ENCODE measurements at places on chromosomes 6 and 20.

DNA sequence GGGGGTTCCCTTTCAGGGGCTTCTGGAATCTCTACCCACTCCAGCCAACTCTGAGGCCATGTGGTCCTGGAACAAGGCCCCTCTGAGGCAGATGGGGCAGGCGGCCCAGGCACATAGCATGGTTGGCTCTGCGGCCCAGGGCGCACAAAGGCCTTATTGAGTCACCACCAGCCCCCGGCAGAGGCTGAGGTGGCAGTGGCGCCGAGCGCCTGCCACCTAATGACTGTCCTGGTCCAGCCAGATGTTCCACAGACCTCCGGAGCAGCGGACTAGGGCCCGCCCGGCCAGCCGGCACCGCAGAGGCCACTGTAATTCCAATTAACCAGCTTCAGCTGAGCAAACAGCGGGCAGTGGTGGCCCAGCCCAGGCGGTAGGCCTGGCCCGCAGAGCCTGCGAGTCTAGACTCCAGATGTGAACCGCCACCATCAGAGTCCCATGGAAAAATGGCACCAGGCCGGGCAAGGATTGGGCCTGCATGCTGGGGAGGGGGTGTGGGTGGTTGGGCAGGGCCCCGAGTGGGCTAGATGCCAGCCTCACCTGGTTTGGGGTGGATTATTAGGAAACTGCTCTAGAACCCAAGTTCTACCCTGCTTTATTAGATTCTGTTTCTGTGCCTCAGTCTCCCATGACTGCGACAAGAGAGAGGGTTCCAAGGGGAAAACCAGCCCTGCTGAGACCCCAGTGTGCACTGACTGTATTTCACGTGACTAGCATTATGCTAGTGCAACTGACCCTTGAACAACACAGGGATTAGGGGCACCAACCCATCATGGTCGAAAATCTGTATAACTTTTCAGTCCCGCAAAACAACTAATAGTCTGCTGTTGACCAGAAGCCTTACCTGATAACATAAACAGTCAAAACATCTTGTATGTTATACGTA is 34.1 kb upstream of the ID1 start:
- DNase-seq, result no peak

- no peak for DNase-seq
Observed at GRCh38 chr20:42255821-42256220, 637.6 kb upstream of the CHD6 start.

GRCh38 chr6:41748542-41748941 is 1.3 kb upstream of the PGC start:
- DNase-seq, result no peak

- DNase-seq, result no peak
Observed at GRCh38 chr6:19752746-19753145, 84.4 kb upstream of the ID4 start.

- no peak for DNase-seq
Observed at GRCh38 chr6:50873167-50873566, 54.5 kb downstream of the TFAP2B start.

- no peak for DNase-seq
Observed at GRCh38 chr6:31468311-31468710, 29.6 kb upstream of the MICB start.

- DNase-seq, result no peak
Observed at GRCh38 chr6:30761791-30762429, 17.6 kb upstream of the IER3 start.

- DNase-seq, result no peak
Observed at GRCh38 chr6:36038120-36038876, 10.7 kb downstream of the MAPK14 start.

DNA sequence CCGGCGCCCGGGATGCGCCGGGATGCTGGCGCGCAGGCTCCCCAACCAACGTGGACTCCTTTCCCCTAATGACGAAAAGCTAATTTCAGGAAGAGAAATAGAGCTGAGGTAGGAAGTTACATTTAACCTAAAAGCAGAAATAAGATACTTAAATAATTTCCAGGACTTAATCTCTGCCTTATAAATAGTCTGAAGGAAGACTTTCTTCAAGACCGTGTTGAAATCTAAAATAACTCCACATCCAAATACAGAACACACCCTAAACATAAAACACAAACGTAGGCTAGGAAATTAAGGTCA is 1.3 kb downstream of the ASF1A start:
- no peak for DNase-seq

DNA sequence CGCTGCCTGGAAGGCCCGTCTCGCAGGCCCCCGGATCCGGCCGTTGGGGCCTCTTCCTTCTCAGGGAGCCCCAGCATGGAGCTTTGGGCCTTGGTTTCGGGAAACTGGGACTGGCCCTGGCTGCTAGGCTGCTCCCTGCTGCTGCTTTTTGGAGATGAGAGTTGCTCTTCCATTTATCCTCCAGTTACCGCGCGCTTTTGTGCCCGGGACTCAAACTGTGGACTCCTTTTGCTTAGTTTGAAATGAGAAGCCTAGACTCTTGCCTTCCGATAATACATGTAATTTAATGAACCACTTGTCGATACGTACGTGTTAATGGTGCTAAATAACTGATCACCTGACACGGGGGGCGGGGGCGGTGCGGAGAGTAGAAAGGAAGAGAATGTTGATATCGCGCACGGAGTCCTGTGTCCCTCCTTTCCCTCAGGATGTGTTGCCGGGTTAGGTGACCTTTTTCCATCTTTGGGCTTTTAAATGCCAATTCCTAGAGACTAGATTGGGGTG is 968 bp downstream of the PHF3 start:
- DNase-seq, result peak; percentile 39

- peak; percentile 13 for DNase-seq
Observed at GRCh38 chr6:142950291-142950690, 5.3 kb upstream of the HIVEP2 start.

DNA sequence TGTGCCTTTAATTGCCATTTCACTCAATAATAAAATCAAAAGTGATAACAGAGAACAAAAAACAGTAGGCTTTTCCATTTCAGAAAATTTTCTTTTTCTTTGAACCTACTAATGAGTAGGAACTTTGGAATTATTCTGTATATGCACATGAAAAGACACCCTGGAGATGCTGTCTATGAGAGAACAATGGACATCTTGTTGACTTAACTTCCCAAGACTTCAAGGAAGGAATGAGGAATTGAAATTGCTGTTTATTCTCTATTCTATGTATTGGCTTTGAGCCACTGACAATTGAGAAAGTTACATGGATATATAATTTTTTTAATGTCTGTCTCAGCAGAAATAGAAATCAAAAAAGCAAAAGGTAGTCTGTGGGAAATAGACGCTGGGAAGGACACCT is 98.6 kb upstream of the PCSK2 start:
- DNase-seq, result no peak

DNA sequence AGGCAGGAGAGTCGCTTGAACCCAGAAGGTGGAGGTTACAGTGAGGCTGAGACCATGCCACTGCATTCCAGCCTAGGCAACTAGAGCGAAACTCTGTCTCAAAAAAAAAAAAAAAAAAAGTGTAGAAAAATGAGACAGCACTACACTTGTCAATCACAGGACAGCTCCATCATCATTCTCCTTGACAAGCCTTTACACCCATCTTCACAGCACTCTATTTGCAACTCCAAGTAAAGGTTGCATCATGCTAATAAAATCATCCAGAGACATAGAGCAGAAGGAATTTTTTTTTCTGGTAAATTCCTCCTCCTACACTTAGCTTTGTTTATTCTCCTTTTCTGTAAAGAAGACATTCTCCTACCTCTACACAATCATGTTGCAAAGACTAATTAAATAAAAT is 791.0 kb upstream of the HS3ST5 start:
- DNase-seq, result no peak

GRCh38 chr6:157761331-157761921 is 61.6 kb upstream of the SNX9 start:
- DNase-seq, result no peak

GRCh38 chr20:46270977-46271744 is 37.1 kb downstream of the CDH22 start:
- no peak for DNase-seq

DNA sequence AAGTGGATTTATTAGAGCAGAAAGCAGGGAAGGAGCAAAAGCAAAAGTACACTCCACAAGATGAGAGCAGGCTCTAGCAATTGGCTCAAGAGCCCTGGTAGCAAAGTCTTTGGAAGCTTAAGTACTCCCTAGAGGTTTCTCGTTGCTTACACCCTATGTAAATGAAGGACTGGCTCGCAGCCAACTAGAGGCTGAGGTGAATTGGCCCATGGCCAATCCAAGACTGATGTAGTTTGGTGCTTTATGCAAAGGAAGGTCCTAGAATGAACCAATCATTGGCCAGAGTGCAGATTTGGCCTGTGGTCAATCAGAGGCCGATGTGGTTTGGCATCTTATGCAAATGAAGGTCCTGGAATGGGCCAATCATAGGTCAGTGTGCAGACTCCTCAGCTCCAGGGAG is 191.3 kb upstream of the ARID1B start:
- DNase-seq, result no peak

- no peak for DNase-seq
Observed at GRCh38 chr20:11266571-11266970, 592.8 kb upstream of the JAG1 start.

DNA sequence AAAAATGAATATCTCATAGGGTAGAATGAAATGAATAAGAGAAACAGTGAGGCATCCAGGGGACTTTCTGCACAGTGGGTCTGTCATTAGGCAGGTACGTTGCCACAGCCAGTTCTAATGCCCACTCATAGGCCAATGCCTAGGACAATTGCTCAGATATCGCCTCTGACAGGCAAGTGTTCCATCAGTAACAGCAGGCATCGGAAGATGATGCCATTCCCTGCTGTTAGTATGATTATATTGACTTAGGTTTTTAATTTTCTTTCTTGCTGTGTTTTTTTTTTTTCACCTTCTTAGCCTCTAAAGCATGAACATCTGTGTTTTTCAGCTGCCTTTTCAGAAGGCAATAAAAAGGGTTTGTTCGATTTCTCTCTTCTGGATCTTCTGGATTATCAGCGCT is 90.7 kb downstream of the PRL start:
- no peak for DNase-seq

DNA sequence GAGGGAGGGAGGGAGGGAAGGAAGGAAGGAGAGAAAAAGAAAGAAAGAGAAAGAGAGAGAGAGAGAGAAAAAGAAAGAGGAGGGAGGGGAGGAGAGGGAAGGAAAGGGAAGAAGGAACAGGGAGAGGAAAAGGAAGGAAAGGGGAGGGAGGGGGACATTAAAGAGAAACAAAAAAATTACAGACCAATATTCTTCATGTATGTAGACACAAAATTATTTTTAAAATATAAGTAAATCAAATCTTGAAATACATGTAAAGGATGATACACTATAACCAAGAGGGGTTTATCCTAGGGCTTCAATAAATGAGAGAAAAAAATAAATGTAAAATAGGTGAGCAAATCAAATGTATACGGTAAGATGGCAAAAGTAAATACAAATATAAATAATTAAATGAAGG is 71.2 kb upstream of the TMEM244 start:
- DNase-seq, result no peak

DNA sequence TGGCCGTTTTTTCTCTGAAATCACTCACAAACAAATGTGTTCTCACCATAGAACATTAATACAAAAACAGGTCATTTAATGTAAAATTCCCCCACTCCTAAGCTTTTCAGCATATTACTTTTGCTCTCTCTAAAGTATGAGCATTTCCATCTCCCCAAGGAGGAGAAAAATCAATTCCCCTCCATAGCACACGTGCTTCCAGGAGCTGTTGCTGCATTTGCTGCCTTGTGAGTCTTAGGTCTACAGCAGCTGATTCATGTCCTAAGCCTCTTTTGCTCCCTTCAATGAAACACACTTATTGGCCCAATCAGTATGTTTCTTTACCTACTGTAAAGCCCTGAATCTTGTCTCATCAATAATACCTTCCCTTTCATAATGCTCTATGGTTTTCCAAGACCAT is 6.4 kb upstream of the COL9A1 start:
- no peak for DNase-seq

GRCh38 chr6:161522276-161522675 is 248.4 kb upstream of the AGPAT4 start:
- DNase-seq, result no peak

DNA sequence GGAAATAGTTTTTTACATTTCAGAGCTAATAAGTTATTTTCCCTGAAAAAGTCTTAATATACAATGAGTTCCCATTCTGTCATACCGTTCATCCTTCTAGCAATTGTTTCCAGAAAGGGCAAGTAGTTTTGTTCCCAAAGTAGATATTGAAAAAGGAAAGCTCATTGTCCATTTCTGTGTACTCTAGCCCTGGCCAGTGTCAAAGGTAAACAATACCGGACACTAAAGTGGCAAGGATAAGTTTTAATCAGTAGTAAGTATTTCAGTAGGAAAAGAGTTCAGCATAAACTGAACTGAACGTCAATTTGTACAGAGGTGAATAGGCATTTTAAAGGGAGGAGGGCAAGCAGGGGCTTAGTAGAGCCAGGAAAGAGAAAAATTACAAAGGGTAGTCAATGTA is 43.5 kb upstream of the CALHM6 start:
- no peak for DNase-seq

DNA sequence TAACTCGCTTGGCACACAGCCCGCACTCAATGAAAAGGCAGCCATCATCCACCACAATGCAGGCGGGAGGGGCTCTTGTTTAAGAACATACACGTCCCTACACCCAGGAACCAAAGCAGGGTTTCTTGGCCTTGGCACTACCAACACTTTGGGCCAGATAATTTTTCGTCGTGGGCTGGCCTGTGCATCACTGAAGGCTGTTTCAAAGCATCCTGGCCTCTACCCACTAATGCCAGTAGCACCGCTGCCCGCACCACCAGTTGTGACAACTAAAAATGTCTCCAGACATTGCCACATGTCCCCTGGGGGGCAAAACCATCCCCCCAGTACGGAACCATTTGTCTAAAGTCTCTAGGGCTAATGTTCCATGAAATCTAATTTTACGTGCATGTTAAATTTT is 13.0 kb downstream of the UQCC2 start:
- DNase-seq, result no peak

DNA sequence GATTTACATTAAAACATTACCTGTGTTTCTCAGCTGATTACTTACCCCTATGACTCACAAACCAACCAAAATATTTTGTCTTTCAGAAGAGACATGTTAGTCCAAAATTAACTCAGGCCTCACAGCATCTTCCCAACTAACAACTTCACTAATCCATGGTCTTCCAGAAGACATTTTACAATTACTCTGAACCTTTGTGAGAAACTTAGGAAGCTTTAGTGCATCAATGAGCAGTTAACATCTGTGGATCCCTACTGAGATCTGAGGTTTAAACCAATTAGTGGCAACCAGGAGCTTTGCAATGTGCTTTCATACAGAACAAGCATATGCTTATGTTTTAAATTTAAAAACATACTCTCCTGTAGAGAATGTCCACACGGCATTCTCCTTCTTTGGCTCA is 269.7 kb downstream of the UBE3D start:
- no peak for DNase-seq

GRCh38 chr6:33280539-33280938 is 3.6 kb downstream of the B3GALT4 start:
- no peak for DNase-seq

GRCh38 chr20:6768228-6769140 is 998 bp downstream of the BMP2 start:
- DNase-seq, result no peak

GRCh38 chr6:11999246-11999645 is 12.9 kb upstream of the HIVEP1 start:
- DNase-seq, result no peak

- DNase-seq, result no peak
Observed at GRCh38 chr6:166318227-166318626, 10.0 kb upstream of the PRR18 start.

- no peak for DNase-seq
Observed at GRCh38 chr6:166450167-166450873, 67.6 kb upstream of the MPC1 start.
